Stimulated activated CD4-positive, alpha-beta T cell treated with anti-CD3 and anti-CD28 coated beads, Interleukin-15, amount 100 ng/mL, for 1 hour (primary cell): ENCODE measurements at places on chromosomes 4 and X.

- no peak for DNase-seq
Observed at GRCh38 chr4:81631958-81632441, 160.3 kb upstream of the RASGEF1B start.

DNA sequence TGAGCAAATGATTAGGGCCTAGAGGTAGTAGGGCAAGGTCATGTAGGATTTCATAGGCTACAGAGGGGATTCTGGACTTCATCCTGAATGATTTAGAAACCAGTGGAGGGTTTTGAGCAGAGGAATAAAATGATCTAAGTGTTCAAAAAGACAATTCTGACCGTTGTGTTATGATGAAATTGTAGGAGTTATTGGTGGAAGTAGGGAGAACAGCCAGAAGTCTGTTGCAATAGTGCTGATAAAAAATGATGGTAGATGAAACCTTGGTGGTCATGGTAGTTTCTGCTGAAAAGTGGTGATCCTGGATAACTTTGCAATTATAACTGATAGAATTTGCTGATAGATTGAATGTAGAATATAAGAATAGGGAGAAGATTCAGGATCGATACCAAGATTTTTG is 60.2 kb downstream of the MID1IP1 start:
- DNase-seq: no peak

- DNase-seq: no peak
Observed at GRCh38 chr4:57280481-57280880, 170.3 kb upstream of the IGFBP7 start.

GRCh38 chrX:119015407-119016237 is 41.2 kb downstream of the LONRF3 start:
- no peak for DNase-seq

- DNase-seq: no peak
Observed at GRCh38 chr4:42673082-42673425, 16.1 kb upstream of the ATP8A1 start.

GRCh38 chrX:75273483-75273882 is 402 bp upstream of the UPRT start:
- no peak for DNase-seq
